HTR-8/SVneo (cell line): ENCODE measurements at places on chromosomes 13 and 19.

DNA sequence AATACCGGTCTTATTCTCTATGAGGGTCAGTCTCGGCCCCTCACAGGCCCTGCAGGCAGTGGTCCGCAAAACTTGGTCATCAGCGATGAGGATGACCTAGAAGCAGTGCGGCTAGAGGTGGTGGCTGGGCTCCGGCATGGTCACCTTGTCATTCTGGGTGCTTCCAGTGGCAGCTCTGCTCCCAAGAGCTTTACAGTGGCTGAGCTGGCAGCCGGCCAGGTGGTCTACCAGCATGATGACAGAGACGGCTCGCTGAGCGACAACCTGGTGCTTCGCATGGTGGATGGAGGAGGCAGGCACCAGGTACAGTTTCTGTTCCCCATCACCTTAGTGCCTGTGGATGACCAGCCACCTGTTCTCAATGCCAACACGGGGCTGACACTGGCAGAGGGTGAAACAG lies 1.8 kb downstream of the FREM2 start:
- no peak for DNase-seq

DNA sequence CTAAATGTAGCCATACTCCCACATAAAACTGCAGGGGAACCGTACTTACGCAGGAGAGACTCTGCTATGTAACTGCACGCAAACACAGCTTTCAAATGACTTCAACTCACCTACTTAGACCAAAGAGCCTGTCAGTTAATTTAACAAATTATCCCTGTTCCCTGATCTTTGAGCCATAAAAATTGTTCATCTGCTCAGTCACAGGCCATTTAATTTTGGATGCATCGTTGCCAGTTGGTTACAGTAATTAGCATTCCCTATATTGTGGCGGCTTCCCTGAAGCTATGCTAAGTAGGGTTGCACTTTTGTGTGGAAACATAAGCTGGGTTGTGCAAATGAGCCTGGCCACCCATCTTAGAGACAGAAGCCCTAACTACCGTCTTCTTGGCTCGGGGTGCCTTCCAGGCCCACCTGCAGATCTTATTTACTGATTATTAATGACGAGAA lies 21.2 kb upstream of the OBI1 start:
- DNase-seq: no peak

DNA sequence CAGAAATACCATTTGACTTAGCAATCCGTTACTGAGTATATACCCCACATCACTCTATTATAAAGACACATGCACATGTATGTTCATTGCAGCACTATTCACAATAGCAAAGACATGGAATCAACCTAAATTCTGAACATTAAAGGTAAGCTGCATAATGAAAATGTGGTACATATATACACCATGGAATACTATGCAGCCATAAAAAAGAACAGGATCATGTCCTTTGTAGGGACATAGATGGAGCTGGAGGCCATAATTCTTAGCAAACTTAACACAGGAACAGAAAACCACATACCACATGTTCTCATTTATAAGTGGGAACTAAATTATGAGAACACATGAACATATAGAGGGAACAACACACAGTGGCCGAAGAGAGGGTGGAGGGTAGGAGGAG lies 85.2 kb downstream of the NDFIP2 start:
- no peak for DNase-seq

DNA sequence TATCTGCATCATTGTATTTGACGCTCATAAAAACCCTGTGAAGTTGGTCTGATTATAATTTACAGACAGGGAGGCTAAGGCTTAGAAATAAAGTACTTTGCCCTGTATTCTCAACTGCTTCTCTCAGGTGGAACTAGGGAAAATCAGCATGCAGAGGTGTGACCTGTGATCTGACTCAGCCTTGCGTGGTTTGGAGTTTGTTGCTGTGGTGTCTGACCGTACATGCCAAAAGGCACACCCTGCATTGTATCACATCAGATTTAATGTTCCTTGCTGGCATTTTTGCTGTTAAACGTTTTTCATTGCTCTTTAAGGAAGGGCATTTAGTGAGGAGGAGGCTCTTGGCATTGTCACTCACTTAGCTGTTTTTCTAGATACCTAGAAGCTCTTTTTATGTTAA lies 58.8 kb upstream of the C1QTNF9B start:
- DNase-seq: no peak

DNA sequence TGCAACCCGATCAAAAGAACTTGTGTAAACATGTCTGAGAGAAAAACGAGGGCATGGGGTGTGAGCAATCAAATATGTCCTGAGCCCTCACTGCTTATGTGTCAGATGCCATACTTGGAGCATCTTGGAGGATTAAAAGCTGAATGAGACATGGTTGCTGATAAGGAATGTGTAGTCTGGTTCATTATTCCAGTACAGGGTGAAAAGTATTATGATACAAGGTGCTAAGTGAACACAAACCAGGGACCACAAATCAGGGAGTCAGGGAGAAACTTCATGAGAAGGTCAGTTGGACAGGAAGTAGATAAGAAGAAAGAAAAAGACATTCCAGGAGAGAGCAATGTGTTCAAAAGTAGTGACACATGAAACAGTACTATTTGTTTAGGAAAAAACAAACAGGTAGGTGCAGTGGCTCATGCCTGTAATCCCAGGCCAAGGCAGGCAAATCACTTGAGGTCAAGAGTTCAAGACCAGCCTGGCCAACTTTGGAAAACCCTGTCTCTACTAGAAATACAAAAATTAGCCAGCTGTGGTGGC lies 2.0 kb upstream of the RCBTB1 start:
- DNase-seq: no peak

DNA sequence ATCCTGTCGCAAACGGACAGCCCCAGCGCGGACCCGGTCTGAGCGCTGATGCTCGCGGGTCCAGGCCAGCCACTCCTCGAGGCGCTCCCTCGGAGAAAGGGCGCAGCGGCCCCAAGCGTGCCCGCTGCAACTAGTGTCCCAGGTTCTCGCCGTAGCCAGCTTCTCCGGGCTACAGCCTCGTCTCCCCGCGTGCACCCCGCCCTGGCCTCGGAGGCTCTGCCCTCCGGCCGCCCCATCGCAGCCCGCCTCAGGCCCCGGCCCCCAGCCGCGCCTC lies 487 bp downstream of the FLT1 start:
- DNase-seq: no peak

- DNase-seq: no peak
Measured at GRCh38 chr19:4256563-4256962, 9.7 kb downstream of the YJU2 start.

GRCh38 chr13:31476266-31476665 lies 263.1 kb upstream of the RXFP2 start:
- DNase-seq: no peak

DNA sequence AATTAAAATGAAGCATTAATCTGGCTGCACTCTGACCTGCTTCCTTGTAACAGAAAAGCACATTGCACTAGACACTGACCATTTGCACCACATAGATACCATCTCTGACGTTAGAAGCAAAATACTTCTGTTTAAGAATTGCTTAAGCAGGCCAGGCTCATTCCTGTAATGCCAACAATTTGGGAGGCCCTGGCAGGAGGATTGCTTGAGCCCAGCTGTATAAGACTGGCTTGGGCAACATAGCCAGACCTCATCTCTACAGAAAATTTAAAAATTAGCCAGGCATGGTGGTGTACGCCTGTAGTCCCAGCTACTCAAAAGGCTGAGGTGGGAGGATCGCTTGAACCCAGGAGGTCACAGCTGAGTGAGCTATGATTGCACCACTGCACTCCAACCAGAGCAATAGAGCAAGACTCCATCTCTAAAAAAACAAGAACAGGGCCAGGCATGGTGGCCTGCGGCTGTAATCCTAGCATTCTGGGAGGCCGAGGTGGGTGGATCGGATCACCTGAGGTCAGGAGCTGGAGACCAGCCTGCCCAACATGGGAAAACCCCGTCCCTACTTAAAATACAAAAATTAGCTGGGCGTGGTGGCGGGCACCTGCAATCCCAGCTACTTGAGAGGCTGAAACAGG lies 7.0 kb upstream of the TLE6 start:
- DNase-seq: no peak

GRCh38 chr19:36054733-36055686 lies at the start of gene WDR62:
TSS of gene WDR62 (plus strand) at chr19:36054897. CDS start at chr19:36054972, 75 bp downstream.
- DNase-seq: peak; percentile 95

GRCh38 chr19:17648097-17648660 lies 40.0 kb downstream of the UNC13A start:
- DNase-seq: no peak

DNA sequence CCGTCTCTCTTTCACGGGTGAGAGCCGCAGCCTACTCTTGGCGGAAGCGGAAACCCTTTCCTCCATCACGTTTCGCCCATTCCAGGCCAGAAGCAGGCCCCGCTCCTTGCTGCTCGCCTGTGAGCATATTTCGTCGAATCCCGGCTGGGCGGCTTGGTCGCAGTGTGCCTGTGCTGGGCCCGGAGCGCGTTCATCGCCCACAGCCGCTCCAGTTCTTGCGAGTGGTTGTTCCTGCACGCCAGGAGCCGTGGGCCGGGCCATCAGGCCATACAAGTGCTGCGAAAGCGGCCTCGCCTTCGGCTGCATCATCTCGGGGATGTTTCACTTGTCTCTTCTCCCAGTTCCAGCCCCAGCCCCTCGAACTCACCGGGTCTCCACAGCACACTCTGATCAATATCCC lies 65.0 kb downstream of the ZNF627 start:
- no peak for DNase-seq

DNA sequence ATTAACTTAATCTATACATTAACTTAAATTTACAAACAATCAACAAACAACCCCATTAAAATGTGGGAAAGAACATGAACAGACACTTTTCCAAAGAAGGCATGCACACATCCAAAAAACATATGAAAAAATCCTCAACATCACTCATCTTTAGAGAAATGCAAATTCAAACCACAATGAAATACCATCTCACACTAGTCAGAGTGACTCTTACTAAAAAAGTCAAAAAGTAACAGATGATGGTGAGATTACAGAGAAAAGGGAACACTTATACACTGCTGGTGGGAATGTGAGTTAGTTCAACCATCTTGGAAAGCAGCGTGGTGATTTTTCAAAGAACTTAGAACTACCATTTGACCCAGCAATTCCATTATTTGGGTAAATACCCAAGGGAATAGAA lies 759.2 kb upstream of the SLITRK1 start:
- no peak for DNase-seq

GRCh38 chr19:13770013-13770635 lies 4.1 kb upstream of the C19orf53 start:
- DNase-seq: no peak

- DNase-seq: no peak
Measured at GRCh38 chr13:80259159-80259558, 81.8 kb downstream of the SPRY2 start.

DNA sequence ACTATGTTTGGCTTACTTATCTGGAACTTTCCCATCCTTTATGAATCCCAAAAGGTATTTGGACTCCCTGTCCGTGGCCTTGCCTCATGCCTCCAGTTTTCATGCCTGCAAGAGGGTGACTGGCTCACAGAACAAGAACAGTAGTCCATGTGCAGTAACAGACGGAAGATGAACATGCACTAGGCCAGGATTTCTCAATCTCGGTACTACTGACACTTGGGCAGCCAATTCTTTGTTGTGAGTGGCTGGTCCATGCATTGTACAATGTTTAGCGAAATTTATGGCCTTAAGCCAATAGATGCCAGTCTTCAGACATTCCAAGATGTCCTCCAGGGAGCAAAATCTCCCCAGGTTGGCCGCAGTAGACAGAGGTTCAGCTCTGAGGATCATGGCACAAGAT lies 61.9 kb downstream of the DOCK9 start:
- no peak for DNase-seq

GRCh38 chr19:40716031-40716481 lies 630 bp downstream of the COQ8B start:
- DNase-seq: peak; percentile 70

DNA sequence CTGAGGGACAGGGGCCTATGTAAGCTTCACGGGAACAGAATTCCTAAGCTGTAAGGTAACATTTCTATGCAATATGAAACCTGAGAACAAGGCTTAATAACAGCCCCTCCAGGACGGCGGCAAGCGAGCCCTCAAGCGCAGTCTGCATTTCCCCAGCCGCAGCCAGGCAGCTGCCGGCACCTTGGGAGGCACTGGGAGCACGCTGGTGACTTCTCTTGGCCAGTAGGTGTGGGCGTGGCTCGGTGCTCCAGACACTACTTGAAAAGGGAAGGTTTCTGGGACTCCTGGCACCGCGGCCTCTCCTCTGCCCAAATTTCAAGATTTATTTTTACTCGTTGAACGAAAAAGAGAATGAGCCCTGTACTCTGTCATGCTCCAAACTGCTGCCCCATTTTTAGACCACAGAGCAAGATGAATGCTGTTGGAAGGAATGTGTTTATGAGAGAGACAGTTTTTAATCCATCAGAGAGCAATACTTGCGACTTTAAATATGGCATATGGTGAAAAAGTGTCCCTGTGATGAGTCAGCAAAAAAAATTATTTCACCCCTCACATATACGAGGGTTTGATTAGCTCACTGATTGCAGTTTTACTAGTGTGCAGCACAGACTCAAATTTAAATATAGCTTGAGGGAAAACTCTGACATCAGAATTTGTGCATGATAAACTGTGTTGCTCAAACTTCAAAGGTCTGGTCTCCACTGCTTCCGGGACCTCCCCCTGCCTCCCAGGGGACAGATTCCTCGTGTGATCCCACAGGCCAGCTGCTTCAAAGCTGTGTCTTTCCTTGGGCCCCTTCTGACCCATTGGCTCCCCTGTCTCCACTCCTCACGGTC lies 81.2 kb downstream of the COL4A2 start:
- DNase-seq: peak; percentile 53
